ENCODE measurements at places on chromosomes 4 and X.

GRCh38 chr4:17347445-17347844, 164.4 kb downstream of the QDPR start:
- DNase-seq: no peak

DNA sequence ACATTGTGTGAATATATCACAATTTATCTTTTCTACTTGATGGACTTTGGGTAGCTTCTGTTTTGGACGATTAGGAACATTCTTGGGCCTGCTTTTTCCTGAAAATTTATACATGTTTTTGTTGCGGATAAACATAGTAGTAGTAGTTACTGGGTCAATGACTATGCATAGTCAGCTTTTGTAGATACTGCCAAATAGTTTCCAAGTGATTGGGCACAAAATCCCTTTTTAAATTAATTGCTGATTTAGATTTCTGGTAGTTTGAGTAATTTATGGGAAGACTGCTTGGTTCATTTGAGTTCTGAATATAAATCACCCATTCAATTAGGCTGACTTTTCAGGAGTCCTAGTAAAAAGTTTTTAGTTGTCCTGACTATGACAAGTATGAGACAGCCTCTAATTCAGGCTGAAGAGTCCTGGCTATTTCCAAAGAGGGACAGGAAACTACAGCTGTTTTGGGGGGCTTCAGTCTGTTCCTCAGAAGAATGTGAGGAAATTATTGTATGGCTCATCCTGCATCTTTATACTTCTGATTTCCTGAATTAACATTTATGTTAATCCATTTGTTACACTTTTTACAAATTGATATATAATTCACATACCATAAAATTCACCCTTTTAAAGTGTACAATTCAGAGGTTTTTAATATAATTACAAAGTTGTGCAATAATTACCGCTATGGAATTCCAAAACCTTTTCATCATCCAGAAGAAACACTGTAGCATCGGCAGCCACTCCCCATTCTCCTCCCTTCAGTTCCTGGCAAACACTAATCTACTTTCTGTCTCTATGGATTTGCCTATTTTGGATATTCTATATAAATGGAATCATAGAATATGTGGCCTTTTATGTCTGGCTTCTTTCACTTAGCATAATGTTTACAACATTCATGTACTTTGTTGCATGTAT, 14.2 kb downstream of the LRP2BP start:
- DNase-seq: no peak

DNA sequence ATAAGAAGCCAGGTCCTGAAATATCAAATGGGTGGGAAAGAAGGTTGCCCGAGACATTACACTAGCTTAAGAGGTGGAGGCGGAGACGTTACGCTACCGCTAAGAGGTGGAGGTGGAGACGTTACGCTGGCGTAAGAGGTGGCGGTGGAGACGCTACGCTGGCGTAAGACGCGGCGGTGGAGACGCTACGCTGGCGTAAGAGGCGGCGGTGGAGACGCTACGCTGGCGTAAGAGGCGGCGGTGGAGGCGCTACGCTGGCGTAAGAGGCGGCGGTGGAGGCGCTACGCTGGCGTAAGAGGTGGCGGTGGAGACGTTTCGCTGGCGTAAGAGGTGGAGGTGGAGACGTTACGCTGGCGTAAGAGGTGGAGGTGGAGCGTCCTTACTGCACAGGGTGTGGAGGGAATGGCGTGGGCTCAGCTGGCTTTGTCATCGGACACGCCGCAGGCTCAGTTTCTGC, 12.8 kb downstream of the CYP4V2 start:
- no peak for DNase-seq

DNA sequence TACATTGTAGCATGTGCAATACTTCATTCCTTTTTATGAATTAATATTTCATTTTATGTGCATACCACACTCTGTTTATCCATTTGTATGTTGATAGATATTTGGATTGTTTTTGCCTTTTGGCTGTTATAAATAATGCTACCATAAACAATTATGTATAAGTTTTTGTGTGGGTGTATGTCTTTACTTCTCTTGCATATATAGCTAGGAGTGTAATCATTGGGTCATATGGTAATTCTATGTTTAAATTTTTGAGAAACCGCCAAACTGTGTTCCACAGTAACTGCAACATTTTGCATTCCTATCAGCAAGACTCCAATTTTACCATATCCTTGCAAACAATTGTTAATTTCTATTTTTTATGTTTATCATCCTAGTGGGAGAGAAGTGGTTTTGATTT, 3.1 kb upstream of the TCEAL5 start:
- DNase-seq: no peak

DNA sequence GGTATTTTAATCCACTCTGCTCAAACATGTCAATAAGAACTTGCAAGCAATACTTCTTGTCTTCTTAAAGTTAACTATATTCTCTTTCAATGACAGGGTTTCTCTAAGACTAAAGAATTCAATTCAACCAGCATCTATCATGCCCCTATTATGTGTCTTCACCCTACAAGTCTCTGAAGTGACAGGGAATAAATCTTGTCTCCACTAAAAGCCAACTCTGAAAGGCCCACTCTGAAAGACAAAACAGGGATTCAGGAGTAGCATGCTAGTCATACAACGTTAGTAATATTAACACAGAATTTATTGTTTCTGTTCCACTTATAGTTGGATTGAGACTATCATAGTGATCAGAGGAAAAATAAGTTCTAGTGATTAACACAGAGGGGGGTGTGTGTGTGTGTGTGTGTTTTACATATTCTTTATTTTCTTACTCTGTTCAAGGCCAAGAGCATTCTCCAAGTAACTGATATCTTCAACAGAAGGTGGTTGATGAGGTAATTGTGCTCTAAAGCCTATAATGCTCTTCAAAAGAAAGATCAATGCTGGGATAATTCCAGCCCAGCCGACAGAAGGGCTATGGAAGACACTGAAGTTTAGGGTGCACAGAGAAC, 122.4 kb upstream of the DCLK2 start:
- DNase-seq: no peak

DNA sequence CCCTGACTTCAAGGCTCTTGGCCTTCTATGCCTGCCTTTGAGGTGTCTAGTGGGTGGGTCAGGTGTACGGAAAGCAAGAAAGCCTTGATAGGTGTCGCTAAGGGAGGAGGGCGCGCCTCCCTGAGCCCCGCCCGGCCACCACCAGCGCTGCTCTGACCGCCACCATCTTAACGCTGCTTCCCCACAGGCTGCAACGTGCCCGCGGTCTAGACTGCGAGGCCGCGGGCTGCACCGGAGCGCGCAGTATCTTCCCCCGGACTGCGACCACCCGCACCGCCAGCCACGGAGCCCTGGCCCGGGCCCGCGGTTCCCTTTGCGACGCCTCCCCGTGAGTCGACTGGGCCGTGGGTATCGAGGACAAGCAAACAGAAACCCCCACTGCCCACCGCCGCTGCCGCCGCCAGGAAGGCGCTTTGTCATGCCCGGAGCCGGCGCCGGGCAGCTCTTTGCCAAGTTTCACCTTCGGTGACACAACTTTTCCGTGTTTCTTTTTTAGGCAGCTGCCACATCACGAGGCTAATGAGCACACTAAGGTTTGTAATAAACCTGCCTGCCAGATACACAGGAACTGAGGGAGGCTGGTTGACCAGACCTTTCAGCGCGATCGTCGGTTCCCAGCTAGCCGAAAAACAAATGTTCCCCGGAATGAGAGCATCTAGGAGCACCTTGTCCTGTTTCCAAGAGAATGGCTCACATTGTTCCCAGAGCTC, 335.8 kb upstream of the F9 start:
- no peak for DNase-seq

- DNase-seq: no peak
Observed at GRCh38 chr4:153538487-153539357, 72.6 kb downstream of the TMEM131L start.
